GM12864 (cell line): ENCODE measurements at places on chromosomes 12 and 14.

- DNase-seq: no peak
Measured at GRCh38 chr14:81834308-81834707, 300.7 kb upstream of the SEL1L start.

DNA sequence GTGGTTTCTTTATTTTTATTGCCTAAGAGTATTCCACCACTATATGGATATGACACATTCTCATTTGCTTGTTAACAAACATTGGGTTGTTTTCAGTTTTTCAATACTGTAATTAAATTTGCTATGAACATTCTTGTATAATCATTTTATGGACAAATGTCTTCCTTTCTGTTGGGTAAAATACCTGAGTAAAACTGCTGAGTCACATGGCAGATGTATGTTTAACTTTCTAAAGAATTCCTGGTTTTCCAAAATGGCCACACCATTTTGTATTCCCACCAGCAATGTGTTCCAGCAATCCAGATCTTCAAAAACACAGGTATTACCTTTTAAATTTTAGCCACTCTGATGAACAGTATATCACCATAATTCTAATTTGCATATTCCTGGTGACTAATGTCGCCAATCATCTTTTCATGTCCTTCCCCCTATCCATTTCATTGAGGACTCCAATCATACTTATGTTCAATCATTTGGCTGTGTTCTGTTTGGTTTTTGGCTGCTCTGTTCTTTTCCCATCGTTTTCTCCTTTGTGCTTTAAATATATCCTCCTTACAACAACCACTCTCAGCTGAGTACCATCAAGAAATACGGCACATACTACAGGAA is 36.0 kb downstream of the CDK17 start:
- DNase-seq: no peak

- DNase-seq: no peak
Measured at GRCh38 chr12:3216097-3216496, 138.9 kb downstream of the TSPAN9 start.

- no peak for DNase-seq
Measured at GRCh38 chr12:43145481-43145880, 406.5 kb downstream of the ADAMTS20 start.

GRCh38 chr14:58560208-58560607 is 77.6 kb upstream of the DACT1 start:
- no peak for DNase-seq

DNA sequence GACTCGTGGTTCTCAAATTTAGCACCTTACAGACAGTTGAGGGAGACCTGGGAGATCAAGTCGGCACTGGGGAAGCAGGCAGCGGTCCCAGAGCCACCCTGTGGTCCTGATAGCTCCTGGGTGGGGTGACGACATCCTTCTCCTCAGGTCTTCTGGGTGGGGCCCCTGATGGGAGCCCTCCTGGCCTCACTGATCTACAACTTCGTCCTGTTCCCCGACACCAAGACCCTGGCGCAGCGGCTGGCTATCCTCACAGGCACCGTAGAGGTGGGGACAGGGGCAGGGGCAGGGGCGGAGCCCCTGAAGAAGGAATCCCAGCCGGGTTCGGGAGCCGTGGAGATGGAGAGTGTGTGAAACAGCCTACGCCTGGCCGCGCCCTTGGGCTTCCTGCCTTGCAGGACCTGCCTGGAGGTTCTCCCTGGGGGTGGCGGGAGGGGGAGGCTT is 2.6 kb downstream of the AQP6 start:
- no peak for DNase-seq

DNA sequence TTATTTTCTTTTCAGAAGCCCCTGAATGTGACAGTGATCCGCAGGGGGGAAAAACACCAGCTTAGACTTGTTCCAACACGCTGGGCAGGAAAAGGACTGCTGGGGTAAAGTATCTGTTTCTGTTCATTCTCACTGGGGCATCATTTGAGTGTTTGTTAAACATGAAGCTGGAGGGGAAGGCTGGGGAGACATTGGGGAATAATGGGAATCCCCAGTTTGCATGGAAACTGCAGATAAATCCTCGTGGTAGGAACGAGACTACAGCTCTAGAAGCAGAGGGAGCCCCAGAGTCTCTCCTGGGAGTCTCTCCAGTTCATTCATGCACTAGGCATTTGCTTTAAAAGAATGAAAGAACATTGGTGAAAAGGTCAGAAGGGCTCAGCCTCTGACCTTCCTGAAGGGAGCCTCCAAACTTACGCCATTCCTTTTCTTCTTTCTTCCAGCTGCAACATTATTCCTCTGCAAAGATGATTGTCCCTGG is 2.5 kb upstream of the CFAP251 start:
- DNase-seq: no peak

GRCh38 chr14:71621276-71621675 is 311.0 kb upstream of the RGS6 start:
- DNase-seq: no peak

DNA sequence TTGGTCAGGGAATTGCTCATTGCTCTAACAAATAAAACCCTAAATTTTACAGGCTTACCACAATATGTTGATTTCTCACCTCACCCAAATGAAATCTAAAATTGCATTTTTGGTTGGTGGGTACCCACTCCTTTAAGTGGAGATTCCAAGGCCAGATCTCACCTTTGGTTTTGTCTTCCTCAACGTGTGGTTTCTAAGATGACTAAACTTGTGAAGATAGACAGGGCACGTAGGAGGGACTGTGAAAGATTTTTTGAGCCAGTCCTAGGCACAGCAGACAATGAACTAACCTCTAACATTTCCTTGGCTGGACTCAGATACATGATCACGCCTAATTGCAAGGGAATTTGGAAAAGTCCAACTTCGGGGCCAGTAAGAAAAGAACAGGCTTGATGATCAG is 1003.9 kb downstream of the FLRT2 start:
- no peak for DNase-seq

DNA sequence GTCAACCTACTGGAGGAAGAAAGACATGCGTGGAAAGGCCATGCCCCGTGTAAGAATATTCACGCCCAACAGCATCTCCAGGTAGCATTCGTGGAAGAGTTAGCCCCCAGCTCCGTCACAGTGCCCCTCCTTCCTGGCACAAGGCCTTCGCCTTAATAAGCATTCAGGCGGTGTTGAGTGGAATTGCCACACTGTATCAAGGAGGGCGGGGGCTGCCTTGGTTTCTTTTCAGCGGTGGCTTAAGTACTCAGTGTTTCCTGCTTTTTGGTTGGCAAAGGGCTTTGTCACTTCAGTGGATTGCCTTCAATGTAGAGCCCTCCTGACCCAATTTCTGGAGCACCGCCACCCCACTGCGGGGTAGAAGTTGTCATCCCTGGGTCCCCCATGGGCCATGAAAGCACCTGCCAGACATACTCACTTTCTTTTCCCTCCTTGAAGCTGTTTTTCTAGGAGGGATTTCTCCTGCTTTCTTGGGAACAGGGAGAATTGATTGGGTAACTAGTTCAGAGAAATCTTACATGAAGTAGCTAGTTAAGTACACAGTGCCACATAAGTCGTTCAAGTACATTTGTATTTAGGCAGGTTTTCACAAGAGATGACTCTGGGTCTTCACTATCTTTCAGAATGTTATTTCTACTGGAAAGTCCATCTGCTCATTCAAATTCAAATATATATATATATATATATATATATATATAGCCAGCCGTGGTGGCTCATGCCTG is 65.5 kb upstream of the STON2 start:
- DNase-seq: no peak

- no peak for DNase-seq
Measured at GRCh38 chr12:111437816-111438454, 32.2 kb downstream of the SH2B3 start.

GRCh38 chr14:101022121-101022520 is 118.6 kb upstream of the RTL1 start:
- no peak for DNase-seq

DNA sequence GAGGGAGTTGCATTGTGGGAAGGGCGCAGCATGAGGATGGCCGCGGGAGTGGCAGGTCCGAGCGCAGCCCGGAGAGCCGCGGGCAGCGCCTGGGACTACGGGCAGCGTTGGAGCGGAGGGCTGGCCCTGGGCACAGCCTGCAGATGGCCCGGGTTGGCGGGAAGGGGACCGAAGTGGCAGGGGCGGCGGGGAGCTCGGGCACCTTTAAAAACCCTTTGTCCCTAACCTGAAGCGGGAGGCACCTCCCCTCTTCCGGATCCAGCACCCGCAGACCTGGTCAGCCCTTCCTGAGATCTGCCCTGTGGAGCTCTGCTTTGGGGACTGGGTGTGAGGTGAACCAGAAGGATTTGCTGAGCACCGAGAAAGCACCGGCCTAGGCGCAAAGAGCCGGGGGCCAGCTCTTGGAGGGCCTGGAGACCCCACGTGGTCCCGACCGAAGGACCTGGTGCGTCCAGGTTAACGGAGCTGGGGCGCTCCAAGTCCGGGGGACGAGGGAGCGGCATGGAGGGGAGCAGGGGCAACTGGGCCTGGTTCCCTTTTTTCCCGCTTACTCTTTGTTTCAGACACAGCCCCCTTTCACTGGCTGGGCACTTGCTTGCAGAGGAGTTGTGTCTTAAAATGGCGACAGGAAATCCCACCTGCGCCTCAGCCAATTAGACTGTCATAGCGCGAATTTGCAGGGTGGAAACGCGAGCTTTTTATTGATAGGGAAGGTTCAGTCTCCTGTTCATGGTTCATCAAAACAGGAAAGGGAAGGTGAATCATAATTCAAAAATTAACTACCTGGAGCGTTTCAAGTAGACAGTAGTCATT is 792 bp upstream of the SLC38A1 start:
- DNase-seq: peak; percentile 50

GRCh38 chr12:71664411-71665089 is 449 bp downstream of the THAP2 start:
- DNase-seq: no peak

DNA sequence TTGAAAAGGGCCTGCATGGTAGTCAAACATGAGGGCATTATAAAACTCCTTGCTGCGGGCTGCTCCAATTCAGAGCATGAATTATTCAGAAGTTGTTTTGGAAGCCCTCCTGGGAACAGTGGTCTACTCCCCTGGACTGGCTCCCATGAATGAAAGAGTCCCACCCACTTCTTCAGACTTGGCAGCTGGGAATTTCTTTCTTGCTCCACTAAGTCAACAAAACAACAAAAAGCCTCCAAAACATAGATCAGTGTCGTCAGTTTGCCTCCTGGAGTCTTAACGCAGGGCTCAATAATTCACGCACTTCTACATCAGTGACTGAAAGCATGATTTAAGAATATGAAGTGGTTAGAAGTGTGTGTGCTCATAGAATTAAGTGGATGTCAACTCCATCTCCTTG is 37.9 kb downstream of the AKAP6 start:
- DNase-seq: no peak

DNA sequence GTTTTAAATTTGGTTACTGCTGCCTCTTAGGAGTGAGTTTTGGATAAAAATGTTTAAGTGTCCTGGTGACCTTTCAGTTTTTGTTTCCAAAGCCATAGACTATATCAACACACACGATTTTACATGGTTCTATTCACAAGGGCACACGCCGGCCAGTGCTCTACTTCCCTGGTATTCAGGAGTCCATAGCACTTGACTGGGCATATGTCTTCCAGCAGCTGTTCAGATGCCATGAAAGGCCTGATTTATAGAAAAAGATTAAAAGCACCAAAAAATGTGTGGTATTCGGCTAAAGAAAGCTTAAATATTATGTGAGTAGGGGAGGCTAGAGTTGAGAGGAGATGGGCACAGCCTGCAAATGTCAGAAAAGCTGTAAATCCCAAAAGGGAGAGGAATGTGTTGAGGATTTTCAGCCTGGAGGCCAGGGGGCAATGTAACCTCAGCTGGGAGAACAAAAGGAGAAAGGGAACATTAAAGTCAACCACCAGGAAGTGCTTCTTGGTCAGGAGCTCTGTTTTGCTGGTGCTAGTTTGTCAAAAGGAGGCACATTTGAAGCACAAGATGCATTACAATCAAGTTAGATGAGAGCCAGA is 478.4 kb downstream of the RAD51B start:
- DNase-seq: no peak

DNA sequence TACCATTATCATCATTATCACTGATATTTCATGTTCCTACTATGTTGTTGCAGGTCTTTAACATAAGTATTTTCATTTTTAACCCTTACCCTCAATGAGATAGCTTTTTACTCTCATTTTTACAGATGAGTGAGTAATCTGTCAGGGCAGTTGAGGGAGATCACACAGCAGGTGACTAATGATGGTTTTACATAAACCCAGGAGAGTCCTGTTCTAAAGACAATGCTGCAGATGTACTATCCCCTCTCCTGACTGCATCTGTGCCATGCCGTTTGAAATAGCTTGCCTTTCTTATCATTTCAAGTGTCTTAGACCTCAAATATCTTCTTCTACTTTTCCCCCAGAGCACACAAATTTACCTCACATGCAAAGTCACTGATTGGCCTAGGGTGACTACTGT is 1552.1 kb upstream of the SEL1L start:
- no peak for DNase-seq

- no peak for DNase-seq
Measured at GRCh38 chr12:119609358-119609757, 15.8 kb downstream of the TMEM233 start.

DNA sequence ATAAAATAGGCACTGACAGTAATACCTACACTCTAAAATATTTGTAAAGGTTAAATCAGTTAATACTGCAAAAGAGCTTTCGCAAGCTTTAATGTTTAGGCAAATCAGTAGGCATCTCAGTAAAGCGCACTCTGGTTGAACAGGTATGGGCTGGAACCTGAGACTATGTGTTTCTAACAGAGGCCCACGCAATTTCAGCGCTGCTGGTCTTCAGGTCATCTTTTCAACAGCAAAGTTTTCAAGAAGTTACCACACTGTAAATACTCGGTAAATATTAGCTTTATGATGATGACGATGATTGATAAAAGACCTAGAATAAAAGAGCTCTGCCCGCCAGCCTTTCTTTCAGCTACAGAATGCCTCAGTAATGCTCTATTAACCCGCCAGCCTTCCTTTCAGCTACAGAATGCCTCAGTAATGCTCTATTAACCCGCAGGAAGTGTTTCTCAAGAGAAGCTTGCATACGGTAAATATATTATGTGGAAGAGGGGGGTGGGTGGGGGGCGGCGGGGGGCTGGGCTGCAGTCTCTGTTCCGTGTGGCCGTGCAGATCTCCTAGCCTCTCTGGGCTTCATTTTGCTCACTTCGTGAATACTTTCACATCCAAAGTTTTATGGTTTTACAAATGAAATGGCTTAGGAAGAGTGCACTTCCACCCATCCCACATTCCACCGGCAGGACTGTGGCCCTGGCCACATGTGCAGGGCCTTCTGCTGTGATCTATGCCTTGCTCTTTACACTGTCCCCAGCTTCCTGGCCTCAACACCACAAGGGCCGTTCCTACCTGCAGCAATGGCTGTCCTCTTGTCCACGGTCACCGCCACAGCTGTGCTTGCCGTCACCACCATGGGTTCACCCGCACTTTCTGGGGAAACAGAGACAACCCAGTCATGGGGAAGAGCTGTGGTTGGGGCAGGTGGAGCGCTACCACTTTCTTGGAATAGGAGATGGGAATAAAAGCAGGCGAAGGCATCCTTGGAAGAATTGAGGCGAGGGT is 19.9 kb downstream of the LRTM2 start:
- no peak for DNase-seq

GRCh38 chr12:114747012-114747858 is 63.3 kb upstream of the TBX3 start:
- DNase-seq: no peak

- no peak for DNase-seq
Measured at GRCh38 chr14:66163023-66163422, 323.1 kb upstream of the CCDC196 start.

- no peak for DNase-seq
Measured at GRCh38 chr14:95216008-95216407, 58.7 kb upstream of the DICER1 start.
